Posterior cingulate gyrus (tissue), 11 donors: ENCODE measurements at places on chromosomes 4 and X.

- DNase-seq: no peak
Measured at GRCh38 chr4:146674829-146675570, 36.3 kb downstream of the POU4F2 start.

DNA sequence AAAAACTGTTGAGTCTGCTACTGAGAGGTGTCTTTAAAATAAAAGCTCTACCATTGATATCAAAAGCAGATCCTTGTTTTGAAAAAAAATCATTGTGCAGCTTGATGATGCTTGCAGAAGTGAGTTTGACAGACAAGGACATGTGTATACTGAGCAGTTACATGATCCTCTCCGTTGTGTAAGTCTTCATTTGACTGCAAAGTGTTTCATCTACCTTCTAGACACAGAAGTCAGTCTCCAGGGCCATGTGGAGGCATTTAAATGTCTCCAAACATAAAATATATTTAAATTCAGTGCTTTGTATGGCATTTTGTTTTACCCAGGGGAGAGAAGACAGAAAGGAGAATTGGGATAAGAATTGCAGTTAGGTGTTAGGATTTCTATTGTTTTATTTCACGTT, 107.8 kb upstream of the MYOZ2 start:
- DNase-seq: no peak

GRCh38 chrX:124407226-124407625, 60.9 kb downstream of the SH2D1A start:
- DNase-seq: no peak

DNA sequence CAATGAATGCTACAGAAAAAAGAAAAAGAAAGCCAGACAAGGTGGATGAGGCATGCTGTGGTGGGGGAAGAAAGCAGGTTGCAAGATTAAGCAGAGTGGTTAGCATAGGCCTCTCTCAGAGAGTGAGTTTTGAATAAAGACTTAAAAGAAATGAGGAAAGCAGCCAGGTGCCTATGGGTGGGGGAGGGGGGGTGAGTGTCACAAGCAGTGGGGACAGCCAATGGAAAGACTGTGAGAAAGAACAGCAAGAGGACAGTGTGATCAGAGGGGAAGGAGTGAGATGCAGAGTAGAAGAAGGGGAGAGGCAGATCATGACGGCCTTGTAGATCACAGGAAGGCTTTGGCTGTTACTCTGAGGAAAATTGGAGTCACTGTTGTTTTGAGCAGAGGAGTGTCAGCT, 162.5 kb downstream of the SOX3 start:
- DNase-seq: no peak

GRCh38 chr4:86185659-86186058, 174.2 kb downstream of the MAPK10 start:
- DNase-seq: no peak

DNA sequence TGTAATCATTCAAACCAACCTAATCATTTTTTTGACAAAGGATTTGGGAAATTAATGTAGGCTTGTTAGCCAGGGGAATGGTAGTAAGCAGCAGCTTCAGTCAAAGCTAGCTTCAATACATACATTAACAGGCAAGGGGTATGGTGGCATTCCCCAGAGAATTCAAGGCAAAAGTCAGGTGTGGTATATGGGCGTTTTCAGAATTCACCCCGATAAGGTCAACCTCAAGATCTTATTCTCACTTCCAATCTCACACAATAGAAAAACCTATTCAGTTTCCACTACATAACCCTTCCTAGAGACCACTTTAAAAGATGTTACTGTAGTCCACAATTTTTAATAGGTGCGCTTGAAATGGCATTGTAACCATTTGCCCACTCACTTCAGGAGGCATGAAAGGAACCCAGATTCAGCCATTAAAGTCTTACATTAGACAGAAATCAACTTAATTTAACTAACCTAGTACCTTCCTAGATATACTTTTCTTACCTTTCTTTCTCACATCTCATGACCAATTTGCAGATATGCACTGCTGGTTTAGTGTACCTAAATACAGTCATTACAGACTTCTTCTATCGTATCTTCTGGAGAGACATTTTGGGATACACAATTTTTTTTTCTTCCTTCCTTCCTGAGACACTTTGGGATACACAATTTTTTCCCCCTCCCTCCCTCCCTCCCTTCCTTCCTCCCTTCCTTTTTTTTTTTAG, 34.9 kb downstream of the MAML3 start:
- DNase-seq: no peak

- no peak for DNase-seq
Measured at GRCh38 chrX:50402886-50403285, 67.7 kb downstream of the DGKK start.

DNA sequence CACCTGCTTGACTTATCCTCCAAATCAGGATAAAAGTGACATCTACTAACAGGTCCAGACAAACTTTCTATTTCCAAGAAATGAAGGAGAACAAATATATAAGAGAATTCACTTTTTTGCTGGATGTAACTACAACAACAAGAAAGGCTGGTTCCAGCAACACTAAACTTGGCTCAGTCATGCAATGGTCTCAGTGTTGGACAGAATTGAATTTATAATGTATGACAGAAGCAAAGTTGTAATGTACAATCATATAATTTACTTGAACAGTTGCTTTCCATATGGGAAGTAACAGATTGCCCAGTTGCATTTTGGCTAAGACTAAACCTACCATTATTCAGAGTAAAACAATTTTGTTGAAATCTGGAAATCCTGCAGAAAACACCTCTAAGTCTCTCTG, 183.3 kb upstream of the INTU start:
- no peak for DNase-seq

DNA sequence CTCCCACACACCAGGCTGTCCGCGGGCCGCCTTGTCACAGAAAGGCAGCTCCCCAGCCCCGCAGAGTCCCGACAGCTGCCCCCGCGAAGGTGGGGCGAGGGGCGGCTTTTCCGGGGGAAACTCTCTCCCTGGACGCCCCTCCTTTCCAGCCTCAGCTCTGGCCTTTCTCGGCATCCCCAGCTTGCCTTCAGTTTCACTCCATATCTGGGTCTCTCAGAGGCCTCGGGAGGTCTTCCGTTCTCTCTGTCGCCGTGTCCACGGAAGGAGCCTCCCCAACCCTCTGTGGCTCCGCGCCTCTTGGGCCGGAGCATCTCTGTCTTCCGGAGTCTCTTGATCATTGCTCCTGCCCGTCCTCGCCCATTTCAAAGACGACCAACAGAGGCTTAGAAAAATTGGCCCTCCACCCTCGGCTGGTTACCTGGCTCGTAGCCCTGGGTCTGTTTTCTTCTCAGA, 6.1 kb upstream of the MSX1 start:
- DNase-seq: no peak

- DNase-seq: no peak
Measured at GRCh38 chr4:85457752-85458467, 17.0 kb upstream of the ARHGAP24 start.

DNA sequence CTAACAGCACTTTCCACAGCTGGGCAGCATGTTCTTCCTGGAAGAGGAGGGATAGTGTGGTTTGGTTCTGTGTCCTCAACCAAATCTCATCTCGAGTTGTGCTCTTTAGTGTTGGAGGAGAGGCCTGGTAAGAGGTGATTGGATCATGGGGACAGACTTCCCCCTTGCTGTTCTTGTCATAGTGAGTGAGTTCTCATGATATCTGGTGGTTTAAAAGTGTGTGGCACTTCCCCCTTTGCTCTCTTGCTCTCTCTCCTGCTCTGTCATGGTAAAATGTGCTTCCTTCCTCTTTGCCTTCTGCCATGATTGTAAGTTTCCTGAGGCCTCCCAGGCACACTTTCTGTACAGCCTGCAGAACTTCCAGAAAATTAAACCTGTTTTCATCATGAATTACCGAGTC, 133.7 kb upstream of the NDP start:
- no peak for DNase-seq

DNA sequence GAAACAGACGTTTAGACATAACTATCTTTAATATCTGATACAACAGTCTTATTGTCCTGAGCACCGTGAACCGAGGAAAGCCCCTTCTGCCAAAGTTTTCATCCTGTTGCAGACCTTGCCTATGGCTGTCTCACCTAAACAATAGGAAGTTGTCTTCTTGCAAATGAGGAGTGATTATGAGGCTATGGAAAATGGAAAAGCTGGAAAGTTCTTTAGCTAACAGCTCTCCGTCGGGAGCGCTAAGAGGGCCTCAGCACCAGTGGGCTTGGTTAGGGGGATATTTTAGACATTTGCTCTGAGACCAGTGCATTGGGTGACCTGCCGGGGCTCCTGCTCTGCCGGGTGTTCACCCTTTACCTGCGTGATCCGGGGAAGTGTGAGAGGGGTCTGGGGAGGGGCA, 28.4 kb downstream of the TMEM131L start:
- no peak for DNase-seq

GRCh38 chr4:6271206-6271605, 1.6 kb downstream of the WFS1 start:
- DNase-seq: no peak

GRCh38 chr4:112245383-112245782, 13.8 kb downstream of the AP1AR start:
- DNase-seq: no peak

DNA sequence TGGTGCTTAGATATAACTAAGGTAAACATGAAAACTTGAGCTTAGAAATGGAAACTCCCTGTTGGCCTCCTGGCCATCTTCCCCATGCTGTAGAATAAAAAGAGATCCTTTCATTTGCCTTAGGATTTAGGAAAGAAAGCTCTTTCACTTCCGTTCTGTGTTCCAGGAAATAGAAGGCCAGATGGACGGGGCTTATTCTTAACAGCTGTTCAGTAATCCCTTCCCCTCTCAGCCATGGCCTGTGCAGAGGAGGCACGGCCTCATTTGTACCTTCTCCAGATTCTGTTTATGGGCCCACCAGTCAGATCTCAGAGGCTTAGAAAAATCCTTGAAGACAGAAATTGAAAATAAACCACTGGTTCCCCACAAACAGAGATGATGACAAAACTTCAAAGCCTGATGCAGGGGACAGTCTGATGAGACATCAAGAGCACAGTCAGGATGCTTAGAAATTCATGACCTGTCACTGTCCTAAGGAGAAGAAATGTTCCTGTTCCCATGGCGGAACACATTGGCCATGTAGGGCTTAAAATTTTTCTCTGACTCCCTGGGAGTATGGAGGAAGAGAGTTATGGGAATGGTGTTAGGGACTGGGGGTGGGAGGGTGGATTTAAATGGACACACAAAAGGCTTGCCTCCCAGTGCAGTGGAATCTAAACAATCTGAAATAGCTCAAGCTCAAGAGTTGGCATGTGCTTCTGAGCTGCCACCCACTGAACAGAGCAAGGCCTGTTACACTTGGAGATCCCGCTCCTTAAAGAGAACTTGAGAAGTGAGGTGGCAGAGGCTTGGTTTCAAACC, 188.8 kb downstream of the SOWAHB start:
- peak; percentile 49 for DNase-seq

DNA sequence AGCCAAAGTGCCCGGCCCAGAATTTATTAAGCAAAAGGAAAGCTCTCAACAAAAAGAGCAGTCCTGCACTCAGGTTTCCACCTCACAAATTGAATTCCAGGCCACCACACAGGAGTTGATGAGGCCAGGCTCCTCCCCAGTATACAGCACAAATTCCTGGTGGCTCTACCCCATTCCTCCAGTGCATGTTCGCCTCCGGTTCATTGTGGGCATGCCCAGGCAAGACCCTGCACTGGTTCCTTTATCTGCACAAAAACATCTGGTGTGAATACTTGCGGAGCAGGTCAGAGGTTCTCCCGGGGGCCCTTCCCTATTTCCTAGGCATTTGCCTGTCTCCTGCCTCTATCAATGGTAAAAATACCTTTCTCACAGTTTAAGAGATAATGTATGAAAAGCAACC, 195.2 kb upstream of the ANXA10 start:
- no peak for DNase-seq

GRCh38 chr4:78219825-78220224, 162.7 kb downstream of the FRAS1 start:
- no peak for DNase-seq

- DNase-seq: no peak
Measured at GRCh38 chr4:95317085-95317793, 231.5 kb downstream of the UNC5C start.

DNA sequence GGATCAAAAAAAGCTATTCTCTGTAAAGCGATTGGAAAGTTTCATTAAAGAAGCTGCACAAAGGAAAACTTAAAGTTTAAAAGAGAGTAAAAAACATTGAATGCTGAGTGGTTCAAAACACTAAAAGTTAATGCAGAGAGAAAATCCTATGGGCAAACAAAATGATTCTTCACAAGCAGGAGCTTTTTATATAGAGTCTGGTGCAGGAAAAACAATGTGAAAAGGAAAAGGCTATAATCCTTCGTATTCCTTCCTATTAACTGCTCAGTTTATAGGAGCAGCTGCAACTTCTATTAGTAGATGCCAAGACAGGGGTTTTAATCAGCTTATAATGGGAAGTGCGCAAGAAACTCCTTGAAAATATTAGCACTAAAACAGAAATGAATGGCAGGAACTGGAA, 100.7 kb downstream of the PDGFC start:
- no peak for DNase-seq

DNA sequence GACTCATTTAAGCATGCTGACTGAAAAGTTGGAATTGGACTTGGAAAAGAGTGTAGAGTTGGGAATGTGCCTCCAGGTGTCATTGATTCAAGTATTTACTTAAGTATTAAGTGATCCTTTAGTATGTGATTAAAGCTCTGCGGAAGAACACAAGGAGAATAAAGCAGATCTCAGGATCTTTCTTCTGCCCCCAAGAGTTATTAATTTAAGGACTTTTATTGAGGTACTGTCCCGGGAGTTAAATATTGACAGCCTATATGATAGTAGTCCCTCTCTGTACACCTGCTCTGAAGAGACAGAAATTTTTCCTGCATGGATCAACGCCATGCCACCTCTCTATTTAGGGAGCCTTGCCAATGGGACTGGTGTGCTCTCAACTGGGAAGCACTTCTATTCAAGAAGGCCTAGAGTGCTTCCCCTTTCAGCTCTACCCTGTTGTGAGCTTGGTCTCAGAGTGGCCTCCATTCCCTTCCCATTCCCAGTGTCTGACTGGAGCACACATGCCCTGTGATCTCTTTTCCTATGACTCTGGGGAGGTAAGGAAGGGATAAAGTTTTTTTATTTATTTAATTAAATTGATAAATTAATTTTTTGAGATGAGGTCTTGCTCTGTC, 75.9 kb downstream of the SHISA3 start:
- no peak for DNase-seq

DNA sequence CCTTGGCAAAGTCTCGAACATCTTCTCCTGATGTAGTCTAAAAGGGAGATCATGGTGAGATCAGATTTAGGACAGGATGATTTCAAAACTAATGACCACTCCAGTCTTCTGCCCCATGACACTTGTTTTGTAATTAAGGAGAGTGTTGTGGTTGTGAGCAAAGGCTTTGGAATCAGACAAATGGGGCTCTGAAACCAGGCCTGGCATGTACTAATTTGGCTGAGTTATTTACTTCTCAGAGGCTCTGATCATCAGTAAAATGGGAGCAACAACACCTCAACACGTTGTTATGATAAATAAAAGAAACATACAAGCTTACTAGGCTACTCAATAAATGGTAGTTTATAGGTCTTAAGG, 106.9 kb upstream of the FTHL17 start:
- DNase-seq: no peak

DNA sequence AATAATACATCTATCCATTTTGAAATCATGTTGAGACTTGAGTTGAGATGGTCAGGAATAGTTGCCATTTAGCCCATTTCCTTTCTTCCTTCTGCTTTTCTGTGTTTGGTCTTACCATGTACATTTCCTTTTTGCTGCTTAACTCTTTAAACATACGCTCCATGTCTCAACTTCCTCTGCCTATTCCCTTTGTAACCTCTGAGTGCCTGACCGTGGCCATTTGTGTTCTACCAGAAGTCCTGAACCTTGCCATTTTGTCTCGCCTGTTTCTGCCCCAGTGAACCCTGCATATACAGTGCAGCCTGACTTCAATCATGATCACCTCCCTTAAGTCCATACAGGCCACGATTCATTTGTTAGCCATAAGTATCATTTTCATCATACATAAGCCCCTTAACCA, 169.0 kb downstream of the RAPGEF2 start:
- DNase-seq: no peak
